CD4-positive, alpha-beta T cell treated with Interleukin-15 for 1 hour (primary cell): ENCODE measurements at places on chromosomes 4 and X.

DNA sequence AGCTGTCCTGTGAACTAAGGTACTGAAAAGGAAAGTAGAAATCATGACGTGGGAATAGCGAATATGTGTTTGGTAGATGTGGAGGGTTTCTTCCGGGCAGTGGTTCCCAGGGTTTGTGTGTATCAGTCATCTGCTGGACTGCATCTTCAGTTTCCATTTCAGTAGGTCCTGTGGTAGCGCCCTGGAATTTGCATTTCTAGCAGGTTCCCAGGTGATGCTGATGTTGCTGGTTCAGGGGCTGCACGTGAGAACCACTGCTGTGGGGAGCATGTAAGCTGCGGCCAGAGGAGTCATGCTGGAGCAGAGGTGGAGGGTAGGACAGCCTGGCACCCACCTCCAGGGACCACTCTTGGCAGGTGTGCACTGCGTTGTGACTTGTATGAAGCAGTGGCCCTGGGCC is 47.1 kb downstream of the ARHGAP10 start:
- DNase-seq, result no peak

DNA sequence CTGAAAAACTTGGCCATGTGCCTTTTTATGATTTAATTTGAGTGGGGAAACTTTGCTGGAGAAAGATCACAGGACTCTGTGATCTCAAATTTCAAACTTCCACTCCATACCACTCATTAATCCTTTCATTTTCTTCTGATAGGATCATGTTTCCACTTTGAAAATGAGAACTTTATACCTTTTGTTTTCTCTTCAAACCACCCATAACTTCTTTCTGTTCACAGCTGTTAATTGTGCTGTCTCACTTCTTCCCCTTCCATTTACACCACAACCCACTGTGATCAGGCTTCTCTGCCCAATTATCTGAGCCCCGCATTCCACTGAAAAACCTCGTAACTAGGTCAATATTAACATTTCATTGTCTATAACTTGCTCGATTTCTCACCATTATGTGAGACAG is 47.0 kb upstream of the ARSJ start:
- no peak for DNase-seq

- DNase-seq, result no peak
Measured at GRCh38 chr4:83214079-83214478, 70.5 kb downstream of the COQ2 start.

GRCh38 chr4:79170077-79170476 is 155.8 kb downstream of the NAA11 start:
- no peak for DNase-seq

DNA sequence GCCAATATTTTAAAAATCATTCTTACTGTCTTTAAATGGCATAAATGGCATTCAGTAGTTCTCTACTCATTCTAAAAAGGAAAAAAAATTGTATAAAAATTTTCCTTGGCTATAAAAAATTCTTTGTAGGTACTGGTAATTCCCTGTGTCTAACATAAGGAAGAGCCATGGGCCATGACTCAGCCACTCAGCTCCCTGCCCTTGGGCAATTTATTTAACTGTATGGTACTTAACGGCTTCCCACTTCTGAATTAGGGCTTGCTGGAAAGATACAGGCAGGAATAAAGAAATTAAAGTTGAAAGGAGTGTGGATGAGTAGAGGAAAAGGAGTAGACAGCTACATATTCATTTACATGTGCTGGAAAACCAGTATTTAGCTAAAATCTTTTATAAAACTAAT is 30.6 kb downstream of the ABHD18 start:
- DNase-seq, result no peak

GRCh38 chr4:23166919-23167318 is 474.2 kb downstream of the GBA3 start:
- DNase-seq, result no peak

DNA sequence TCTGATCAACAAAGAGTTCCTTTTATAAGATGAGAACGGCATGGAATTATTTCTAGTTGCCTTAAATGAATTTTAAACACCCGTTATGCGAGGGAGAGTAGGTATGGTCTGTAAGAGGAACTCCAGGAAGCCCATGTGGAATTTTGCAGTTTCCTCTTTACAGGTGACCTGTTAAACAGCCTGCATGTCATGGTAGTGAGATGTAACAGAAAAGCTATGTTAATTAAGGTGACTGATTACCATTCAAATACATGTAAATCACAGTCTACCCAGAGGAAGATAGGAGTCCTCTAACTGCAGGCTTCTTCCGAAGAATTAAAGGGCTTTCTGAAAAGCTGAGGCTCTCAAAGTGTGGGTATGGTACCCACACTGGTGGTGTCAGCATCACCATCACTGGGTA is 163.6 kb downstream of the CBR4 start:
- DNase-seq, result no peak

DNA sequence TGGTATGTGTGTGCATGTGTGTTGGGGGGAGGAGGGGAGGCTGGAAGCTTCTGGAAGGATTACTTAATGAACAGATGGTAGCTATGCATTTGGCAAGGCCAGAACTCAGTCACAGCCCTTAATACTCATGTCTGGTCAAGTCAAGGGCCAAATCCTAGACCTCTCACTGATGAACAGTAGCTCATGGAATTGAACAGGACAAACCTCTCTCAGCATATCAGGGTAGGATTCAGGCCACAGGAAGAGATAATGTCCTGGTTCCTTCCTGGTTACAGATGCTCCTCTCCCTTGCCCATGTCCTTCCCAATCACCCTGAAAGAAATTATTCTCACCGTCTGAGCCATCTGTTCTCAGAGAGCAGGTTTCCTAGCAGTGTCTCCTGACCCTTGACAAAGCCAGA is 165.7 kb downstream of the SOWAHB start:
- DNase-seq, result no peak

DNA sequence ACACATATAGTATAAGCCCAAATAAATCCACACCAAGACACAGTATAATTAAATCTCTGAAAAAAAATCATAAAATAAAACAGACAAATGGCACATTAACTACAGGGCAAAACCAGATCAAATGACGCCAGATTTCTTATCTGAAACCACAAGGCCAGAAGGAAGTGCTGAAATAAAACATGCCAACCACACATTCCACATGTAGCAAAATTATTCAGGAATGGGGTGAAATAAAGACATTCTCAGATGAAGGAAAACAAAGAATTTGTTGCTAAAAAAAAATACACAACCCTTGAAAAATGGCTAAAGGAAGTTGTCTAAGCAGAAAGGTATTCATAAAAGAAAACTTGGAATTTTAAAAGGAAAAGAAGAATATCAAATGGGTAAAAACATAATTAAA is 4.5 kb upstream of the DCAF12L1 start:
- DNase-seq, result no peak

DNA sequence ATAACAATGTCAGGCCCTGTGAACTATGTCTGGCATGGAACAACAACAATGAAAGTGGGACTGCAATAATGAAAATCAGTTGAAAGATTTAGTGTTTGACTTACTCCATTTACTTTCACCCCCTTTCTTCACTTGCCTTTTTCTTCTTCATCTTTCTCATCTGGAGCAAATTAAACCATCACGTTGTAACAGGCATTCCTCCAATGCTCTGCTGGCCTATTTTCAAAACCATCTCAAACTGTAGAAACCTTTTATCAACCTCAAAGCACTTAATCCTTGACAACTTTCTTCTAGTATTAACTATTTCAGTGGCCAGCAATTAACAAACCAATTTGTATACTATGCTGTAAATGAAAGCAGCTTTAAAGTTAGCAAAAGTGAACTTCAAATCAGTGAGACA is 8.3 kb downstream of the KLHL13 start:
- DNase-seq, result no peak

DNA sequence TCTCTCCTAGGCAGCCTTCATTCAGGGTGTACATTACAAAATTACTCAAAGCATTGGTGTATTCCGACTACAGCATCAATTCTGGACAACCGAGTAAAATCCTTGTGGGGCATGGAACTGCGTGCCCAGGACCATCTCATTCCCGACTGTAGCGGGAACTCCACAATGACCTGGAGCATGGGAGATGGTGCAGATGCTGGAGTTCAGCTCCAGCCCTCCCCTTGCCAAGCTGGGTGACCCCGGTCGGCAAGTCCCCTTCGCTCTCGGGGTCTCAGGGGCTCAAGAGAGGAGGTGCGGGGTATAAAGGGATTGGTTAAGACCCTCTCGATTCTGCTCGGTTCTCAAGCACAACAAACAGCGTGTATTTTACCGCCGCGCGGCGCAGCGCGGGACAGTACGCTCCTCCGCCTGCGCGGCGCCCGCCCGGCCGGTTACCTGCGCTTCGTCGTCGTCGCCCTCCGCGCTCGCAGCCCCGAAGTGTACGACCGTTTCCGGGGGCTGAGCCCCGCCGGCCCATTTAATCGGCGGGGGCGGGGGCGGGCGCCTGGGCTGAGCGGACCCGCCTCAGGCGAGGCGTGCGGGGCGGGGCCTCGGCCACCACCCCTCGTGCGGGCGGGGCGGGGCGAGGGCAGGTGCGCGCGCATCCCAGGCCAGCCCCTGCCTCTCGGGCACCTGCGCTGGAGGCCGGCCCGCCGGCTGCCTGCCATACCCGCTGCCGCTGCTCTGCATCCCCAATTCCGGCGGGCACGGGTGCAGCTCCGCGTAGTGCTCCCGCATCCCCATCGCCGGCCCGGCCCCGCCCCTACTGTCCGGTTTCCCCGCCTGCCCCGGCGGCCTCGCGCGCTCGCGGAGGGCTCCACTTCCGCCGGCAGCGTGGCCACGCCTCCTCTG is at the start of gene G6PD:
G6PD (minus strand) TSS at position 493 of the 891 bp plus-strand sequence. CDS start 691 bp downstream, outside the sequence.
- DNase-seq, result peak; percentile 85

DNA sequence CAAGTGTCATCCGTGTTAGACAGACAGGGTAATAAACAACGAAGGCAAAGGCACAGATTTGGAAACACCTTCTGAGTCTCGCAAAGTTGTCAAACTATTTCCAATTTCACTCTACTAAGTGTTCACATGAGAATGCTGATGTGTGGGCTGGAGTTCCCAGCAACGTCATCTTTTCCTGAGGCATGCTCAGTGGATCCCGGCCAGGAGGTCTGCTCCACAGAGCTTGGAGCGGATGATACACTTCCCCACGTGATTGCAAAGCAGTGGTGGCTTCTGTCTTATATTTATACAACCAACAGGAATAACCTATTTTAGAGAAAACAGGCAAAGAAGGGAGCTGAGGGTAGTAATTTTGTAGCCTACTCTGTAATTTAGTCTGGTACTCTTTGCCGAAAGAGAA is 40.1 kb upstream of the PDK3 start:
- no peak for DNase-seq

DNA sequence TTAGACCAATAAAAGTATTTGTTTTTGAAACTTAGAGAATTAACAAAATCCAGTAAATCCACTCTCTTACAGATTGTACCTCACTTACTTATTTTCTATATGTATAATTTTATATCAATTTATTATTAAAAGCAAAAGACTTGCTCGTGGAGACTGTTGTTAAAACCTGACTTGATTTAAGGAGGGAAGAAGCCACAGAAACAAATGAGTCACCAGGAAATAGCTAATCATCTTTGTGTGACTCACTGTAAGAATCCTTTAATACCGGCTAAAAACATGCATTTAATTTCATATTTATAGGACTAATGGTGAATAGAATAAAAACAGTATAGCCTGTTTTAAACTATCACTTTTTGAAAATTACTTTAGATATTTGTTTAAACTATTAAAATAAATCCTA is 29.9 kb upstream of the UBE2NL start:
- DNase-seq, result no peak

- DNase-seq, result no peak
Measured at GRCh38 chr4:62644372-62644771, 1444.2 kb downstream of the ADGRL3 start.

DNA sequence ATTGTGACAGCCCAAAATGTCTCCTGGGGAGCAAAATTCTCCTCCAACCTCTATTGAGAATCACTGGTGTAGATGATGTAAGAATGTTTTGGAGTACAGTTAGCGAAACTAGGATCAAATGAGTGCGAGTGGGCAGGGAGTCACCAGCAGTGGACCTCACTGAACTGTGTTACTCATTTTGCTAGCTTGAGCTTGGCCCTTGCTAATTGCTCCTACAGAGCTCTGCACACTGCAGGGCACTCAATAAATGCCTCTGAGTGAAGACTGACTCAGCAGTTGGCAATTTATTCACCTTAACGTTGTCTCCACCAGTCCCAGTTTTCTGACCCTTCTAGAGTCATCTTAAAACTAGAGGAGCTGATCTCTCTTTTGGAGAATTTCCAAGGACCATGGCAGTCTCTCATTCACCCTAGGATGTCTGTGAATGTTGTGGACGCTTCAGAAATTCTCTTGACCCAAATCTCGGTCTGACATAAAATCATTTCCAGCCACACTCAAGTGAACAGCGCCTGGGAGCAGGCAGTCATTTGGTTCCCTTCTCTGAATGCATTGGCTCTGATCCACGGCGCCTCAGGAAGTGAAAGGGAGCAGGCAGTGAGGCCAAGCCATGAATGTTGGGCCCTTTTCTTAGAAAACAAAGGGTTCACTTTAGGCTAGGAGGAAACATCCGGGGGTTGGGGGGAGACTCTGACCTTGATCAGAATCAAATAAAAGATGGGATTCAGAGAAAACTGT is 148.1 kb downstream of the NWD2 start:
- no peak for DNase-seq

DNA sequence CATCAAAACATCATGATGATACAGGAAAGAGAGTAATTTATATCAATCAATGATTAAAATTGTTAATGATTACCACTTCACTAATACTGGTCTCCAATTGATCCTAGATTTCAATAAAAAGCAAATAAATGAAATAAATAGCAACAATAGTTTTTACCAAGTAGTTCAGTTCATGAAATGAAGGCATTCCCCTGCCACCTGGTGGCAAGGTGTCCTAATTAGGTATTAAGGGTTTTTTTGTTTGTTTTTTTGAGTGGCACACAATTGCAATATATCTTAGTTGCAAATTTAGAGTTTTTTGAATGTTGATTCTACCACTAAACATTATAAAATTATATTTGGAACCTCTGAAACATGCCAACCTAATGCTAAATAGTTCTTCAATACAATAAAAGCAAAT is 157.4 kb upstream of the PDE5A start:
- no peak for DNase-seq

- DNase-seq, result no peak
Measured at GRCh38 chrX:53398216-53398615, 24.2 kb downstream of the SMC1A start.

DNA sequence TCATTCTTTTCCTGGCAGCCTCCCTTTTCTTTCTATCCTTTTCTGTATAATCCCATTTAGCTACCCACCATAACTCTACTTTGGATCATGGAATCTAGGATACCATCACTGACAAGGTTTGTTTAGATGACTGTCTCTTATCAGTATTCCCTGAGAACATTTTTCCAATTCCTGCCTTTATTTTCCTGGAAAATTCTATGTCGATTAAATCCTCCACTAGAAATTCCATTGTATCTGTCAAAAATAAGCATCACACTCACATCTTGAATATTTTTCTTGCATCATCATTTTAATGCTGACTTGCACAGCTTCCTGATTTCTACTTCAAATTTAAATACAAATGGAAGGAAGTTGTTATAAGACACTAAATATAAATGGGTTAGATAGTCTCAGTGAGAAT is 20.2 kb downstream of the TRIM2 start:
- DNase-seq, result no peak
